ENCODE measurements at places on chromosomes 13 and 19. TPM values are rescaled to one million over a fixed set of nuclear protein-coding genes. Genes with fewer than 3 reads are reported as not detected.

The LCP1 gene
- total RNA-seq, result 13.7 TPM

The PTGIR gene
- total RNA-seq, result not detected

The INTS6 gene
- 47.5 TPM for total RNA-seq

The CEACAM4 gene
- not detected for total RNA-seq

The EPSTI1 gene
- total RNA-seq, result 1.3 TPM

The DMKN gene
- 75.0 TPM for total RNA-seq

The SMG9 gene
- total RNA-seq, result 7.5 TPM

The ZNF808 gene
- total RNA-seq, result 14.9 TPM
